ENCODE measurements at places on chromosomes 3 and 15. TPM values are rescaled to one million over a fixed set of nuclear protein-coding genes. Genes with fewer than 3 reads are reported as not detected.

LARP6 gene
- polyA plus RNA-seq, result 62.8 TPM

ROPN1B gene
- not detected for polyA plus RNA-seq

POPDC2 gene
- polyA plus RNA-seq, result 7.3 TPM

ABCC5 gene
- polyA plus RNA-seq, result 31.9 TPM

LSG1 gene
- 14.8 TPM for polyA plus RNA-seq

COL8A1 gene
- 3.6 TPM for polyA plus RNA-seq

- no peaks in the 10 kb centered on the region for H3K4me1 ChIP-seq
- H3K27me3 ChIP-seq, result no peaks in the 10 kb centered on the region
Measured at GRCh38 chr3:31373681-31374080, 159.0 kb upstream of the STT3B start.

- H3K27ac ChIP-seq, result no peak overlapping the region
- no peak for DNase-seq
- H3K4me3 ChIP-seq, result no peak overlapping the region
- no peaks in the 10 kb centered on the region for H3K4me1 ChIP-seq
Measured at GRCh38 chr15:45918839-45919238, 284.0 kb downstream of the SQOR start.

DNA sequence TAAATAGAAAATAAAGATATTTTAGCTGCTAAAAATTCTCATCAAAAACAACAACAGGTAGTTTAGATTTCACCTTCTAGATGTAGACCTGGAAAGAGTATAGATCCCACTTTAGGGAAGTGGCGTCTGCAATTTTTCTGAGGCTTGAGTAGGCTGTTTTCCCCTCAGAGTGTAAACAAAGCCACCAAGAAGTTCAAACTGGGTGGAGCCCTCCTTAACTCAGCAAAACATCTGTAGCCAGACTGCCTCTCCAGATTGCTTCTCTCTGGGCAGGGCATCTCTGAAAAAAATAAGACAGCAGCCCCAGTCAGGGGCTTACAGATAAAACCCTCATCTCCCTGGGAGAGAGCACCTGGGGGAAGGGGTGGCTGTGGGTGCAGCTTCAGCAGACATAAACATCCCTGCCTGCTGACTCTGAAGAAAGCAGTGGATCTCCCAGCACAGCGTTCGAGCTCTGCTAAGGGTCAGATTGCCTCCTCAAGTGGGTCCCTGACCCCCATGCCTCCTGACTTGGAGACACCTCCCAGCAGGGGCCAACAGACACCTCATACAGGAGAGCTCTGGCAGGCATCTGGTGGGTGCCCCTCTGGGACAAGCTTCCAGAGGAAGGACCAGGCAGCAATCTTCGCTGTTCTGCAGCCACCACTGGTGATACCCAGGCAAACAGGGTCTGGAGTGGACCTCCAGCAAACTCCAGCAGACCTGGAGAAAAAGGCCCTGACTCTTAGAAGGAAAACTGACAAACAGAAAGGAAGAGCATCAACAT is 259.6 kb downstream of the STXBP5L start:
- H3K27ac ChIP-seq, result no peak overlapping the region
- H3K4me1 ChIP-seq, result no peaks in the 10 kb centered on the region
- H3K36me3 ChIP-seq, result no peaks in the 10 kb centered on the region
- H3K4me3 ChIP-seq, result no peak overlapping the region
- H3K27me3 ChIP-seq, result no peaks in the 10 kb centered on the region

DNA sequence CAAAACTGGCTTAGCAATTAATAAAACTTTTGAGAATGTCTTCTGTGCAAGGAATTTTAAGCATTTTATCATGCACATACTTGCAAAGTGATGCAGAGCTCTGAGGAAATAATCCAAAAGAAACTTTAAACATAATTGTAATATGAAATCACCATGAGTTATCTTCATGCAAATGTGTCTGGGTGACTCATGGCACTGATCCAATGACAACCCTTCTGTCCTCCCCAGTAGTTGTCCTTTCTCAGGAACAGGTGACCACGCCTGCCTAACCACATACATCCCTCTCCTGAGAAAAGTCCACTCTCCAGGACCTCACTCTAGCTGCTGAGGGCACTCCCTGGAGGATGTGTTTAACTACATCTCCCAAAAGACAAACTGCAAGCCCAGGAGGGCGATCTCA is 530.6 kb upstream of the IL12A start:
- H3K27ac ChIP-seq, result no peak overlapping the region
- no peaks in the 10 kb centered on the region for H3K27me3 ChIP-seq
- H3K4me1 ChIP-seq, result no peaks in the 10 kb centered on the region
- H3K4me3 ChIP-seq, result no peak overlapping the region
- no peaks in the 10 kb centered on the region for H3K36me3 ChIP-seq
- DNase-seq, result no peak

- H3K36me3 ChIP-seq, result no peaks in the 10 kb centered on the region
- H3K4me1 ChIP-seq, result no peaks in the 10 kb centered on the region
- no peak for DNase-seq
- H3K27ac ChIP-seq, result no peak overlapping the region
- H3K4me3 ChIP-seq, result no peak overlapping the region
- no peaks in the 10 kb centered on the region for H3K27me3 ChIP-seq
Measured at GRCh38 chr15:101436526-101436925, 53.0 kb downstream of the PCSK6 start.

Data from kidney (tissue), 22 donors.